Retina (tissue), 1 donor: ENCODE measurements at places on chromosomes 1 and 21.
A peak's percentile ranks its signal among the peaks of the same experiment; 100 is the strongest.

DNA sequence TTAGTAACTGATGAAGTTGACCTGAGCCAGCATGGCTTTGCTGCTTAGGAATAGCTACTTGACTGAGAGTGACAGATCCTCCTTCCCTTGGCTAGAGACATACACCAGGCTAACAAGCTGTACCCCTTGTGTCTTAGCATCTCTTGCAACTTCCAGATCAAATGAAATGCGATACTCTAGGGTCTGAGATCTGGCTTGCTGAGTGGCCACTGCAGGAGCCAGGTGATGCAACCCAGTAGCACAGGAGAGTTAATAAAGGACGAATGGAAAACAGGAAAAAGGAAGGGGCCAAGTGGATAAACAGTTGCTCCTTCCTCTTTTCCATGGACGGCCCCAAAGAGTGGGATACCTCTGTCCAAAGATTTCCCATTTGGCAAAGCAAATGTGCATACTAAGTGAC is 38.2 kb downstream of the ASTN1 start:
- no peak for DNase-seq

GRCh38 chr1:228287541-228288425 is 79.9 kb downstream of the OBSCN start:
- DNase-seq: no peak

DNA sequence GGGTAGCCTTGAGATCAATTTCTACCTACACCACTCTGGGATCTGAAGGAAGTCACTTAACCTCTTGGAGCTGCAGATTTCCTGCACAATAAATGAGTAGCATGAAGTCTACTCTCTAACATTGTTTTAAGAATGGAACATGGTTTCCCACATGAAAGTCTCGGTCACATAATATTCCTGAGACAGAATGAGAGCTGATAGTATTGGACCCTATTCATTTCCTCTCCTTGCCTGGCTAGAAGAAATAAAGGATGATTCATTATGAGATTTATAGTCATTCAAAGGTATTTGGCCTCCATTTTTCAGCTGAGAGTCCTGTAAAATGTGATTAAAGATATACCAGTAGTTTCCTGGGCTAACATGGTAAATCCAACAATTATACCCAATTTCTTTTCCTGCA is 56.7 kb downstream of the ARHGAP29 start:
- no peak for DNase-seq

DNA sequence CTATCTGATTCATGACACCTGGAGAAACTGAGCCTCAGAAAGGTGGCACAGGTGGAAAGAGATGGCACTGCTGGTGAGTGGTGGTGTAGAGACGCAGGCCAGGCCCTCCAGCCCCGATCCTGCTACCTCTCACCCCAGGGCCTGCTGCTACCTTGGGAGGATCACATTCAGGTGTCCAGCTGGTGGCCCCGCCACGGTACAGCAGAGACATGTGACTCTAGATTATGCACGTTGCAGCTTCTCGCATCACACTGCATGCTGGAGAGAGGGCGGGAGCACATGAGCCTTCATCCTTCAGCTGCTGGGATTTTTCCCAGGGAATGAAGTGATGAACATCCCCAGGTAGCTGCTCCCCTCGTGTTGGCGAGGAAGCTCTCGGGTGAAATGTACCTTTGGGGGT is 32.9 kb downstream of the KAZN start:
- no peak for DNase-seq

DNA sequence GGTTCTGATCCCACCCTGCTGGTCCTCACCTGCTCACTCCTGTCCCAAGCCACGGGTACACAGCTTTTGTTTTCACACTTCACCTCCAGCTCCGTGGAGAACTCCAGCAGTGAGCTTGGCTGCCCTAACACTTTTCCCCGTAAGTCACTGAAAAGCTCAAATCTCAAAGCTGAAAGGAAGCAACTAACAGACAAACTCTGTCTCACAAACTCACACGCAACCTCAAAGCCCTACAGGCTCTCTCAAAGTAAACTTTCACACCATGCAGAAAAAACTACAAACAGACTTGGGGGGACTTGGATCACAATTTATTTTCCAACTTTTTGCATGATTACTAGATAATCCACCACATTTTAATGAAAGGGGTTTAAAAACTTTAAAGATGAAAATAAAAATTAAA is 88.3 kb downstream of the AK5 start:
- DNase-seq: no peak

GRCh38 chr1:182149411-182149965 is 88.0 kb upstream of the ZNF648 start:
- DNase-seq: no peak

- peak; percentile 37 for DNase-seq
Observed at GRCh38 chr1:10958614-10959013, 53.8 kb upstream of the TARDBP start.

DNA sequence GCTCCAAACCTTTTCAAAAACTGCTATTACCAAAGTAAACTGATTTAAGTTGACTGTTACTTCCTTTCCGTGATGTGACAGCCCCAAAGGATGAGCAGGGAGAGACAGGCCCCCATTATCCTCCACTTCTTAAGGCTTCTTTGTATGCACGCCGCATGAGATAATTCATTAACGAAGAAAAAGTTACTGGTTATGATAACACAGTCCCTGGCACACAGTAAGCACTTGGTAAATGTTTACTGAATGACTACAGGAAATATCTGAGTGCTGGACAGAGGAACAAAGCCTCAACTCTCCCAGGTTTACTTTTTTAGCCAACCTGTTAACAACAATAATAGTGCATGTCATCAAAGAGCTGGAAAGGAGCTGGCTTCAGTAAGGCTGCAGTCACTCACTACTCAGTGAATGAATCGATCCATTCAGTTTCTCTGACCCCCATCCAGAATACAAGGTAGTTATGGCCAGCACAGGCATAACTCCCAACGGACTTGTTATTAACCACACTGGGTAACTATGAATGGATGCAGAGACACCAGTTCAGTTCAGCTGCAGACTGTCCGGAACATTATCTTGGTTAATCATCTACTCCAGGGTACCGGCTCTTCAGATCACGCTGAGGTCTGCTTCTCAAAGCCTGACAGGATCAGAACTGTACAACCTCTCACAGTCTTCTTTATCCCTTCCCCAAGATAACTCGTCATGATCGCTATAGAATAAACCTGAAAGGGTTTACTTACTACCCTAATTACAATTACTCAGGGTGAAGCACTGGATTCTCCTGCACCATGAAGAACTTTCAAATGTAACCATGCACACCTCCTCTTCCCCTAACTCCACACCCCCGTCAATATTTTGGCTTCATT is 58.3 kb downstream of the TGFBR3 start:
- DNase-seq: no peak

GRCh38 chr1:167344112-167344511 is 123.4 kb downstream of the POU2F1 start:
- DNase-seq: no peak

- DNase-seq: no peak
Observed at GRCh38 chr1:2501820-2502119, 24.6 kb downstream of the PANK4 start.

DNA sequence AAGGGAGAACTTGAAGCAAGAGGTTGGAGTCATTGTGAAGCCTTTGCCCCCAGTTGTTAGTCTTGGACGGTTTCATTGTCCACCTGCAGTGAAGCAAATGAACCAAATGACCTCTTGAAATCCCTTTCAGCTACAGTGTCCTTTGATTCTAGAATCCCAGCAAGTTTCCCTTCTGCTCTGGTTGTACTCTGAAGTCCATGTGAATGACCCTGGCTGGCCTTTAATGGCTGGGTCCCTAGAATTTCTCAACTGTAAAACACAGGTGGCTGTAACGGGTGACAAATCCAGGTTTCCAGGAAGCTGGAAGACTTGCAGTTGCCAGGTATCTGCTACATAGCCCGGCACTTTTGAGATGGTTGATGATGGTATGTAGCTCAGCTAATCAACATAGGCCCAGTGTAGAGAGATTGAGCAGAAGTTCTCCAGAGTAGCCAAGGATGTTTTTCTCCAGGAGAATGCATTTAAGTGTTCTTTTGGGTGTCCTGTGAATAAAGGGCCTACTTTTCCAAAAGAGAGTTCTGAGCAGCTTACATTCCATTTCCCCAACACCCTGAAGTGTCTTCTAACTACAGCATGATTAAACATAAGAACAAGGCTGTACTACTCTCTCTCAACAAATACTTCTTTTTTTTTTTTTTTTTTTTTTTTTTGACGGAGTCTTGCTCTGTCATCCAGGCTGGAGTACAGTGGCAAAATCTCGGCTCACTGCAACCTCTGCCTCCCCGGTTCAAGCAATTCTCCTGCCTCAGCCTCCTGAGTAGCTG is 17.6 kb upstream of the SLC30A1 start:
- DNase-seq: no peak

GRCh38 chr1:220702733-220703270 is 12.6 kb downstream of the C1orf115 start:
- DNase-seq: no peak

GRCh38 chr21:32599091-32599490 is 13.1 kb downstream of the CFAP298 start:
- DNase-seq: no peak

GRCh38 chr21:25583370-25584130 is 23.7 kb downstream of the MRPL39 start:
- DNase-seq: no peak

- no peak for DNase-seq
Observed at GRCh38 chr1:63946866-63947491, 173.2 kb downstream of the ROR1 start.

DNA sequence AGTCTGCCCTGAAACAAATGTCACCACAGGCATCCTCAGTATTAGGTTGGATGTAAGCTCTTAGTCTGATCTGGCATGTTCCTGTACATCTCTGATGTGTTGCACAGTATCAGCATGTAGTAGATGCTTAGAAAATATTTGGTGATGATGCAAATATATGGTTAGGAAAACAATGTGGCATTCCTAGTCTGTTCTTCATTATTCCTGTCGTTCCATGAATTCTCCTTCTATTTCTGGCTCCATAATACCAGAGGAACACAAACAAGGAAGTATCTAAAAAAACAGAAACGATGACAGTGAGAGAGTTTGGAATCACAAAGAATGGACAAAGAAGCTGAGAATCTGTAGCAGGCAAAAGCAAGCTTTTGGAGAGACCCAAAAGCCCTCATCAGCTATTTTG is 236.6 kb downstream of the HHAT start:
- DNase-seq: no peak

DNA sequence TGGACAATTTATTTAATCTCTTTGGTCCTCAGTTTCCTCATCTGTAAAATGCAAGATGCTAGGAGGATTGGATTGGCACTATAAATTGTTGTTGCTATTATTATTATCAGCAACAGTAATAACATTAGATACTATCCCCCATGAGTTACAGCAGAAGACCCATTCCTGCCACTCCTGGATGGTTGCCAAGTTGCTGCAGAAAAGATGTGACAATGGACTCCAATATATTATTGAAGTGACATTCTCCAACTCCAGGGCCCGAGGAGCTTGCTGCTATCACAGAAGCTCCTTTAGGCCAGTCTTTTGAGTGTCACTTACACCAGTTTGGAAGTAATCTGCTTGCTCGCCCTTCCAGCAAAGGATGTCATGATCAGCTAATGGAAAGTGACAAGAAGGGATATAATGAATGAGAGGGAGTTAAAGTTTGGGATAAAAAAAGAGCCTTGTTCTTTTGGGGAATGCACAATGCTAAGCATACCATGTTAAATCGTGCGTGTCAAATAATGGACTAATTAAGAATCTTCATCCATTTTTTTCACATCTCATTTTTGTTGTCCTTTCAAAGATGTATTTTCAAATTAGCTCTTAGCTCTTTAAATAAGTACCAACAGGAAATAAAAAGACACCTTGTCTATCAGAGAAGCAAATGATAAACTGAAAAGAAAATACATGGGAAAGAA is 19.5 kb upstream of the PROX1 start:
- peak; percentile 75 for DNase-seq

- DNase-seq: no peak
Observed at GRCh38 chr1:244822878-244823277, 12.6 kb upstream of the COX20 start.

DNA sequence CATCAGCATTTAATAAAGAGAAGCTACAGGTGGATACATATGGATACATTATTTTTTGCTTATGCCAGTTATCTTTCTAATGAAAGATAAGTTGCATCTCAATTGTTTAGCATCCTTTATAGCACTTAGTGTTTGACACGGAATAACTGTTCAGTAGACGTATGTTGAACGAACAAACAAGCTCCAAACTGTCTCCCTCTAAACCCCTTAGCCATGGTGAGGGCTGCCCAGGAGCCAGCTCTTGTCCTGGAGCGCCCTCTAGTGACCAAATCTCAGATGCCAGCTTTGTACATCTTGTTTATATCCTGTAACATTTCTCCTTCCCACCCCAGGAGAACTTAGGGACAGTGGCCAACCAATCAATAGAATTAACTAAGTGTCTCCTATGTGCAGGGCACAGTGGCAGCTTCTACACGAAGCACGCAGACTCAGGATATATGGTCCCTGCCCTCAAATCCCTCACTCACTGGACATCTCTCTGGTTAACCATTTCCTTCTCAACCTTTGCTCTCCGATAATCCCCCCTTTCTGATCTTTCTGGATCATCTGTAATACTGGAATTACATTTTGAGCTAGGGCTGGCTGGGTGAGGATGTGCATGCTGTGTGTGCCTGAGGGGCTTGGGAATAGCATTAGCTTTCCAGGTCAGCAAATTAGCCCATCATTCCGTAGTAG is 22.9 kb downstream of the KCNA10 start:
- DNase-seq: peak; percentile 89

GRCh38 chr1:198534548-198535418 is 5.7 kb downstream of the ATP6V1G3 start:
- DNase-seq: no peak

- no peak for DNase-seq
Observed at GRCh38 chr21:28089599-28090441, 902.9 kb downstream of the LTN1 start.

DNA sequence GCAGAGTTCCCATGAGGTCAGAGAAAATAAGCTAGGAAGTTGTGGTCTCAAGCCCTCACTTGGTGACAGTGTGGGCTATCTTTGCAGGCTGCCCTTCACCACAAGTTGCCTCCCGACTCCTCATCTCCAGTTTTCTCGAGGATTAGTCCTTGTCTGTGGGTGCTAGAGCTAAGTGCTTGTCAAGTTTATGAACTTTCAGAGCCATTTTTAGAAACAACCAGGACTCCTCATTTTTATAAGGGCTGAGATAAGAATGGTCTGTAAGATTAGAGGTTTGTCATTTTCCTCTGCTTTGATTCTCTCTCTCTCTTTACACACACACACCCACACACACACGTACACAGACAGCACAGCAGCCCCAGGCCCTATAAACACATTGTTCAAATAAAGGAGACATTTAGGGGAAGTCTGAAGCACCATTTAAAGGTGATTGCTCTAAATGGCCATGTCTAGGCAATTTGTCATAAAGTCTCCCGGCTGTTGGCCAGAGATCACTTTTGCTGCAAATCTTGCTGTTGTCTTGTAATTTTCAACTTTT is 127.2 kb downstream of the LACTBL1 start:
- DNase-seq: no peak

DNA sequence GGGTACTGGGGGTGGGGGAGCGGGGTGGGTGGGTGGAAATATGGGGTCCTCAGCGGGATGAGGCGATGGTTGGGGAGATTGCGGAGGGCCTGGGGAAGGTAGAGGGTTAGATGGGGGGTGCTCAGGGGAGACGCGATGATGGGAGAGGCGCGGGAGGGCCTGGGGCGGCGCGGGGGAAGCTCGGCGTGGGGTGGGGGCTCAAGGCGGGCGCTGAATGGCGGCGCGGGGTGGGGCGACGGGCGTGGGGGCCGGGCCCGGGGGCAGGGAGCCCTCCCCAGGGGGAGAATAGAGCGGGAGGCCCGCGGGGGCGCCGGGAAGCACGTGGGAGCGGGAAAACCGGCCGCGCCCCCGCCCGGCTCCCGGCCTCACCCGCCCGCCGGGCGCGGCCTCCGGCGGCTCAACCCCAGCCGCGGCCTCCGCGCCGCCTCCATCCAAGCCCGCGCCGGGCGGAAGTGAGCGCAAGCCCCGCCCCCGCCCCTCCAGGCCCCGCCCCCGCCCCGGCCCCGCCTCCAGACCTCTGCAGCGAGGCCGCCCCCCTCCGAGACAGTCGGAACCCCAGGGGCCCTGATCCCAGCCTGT is at the start of gene FAAP20:
Gene FAAP20 (minus strand): TSS at position 454 of the 579 bp plus-strand sequence. CDS start 23 bp downstream, at position 431.
- no peak for DNase-seq
